Type B pancreatic cell (in vitro differentiated cells): ENCODE measurements at places on chromosomes 7 and 10. TPM values are rescaled to one million over a fixed set of nuclear protein-coding genes. Genes with fewer than 3 reads are reported as not detected.

- no peak for DNase-seq
These were observed 108.7 kb downstream of the LRRN3 start for GRCh38 chr7:111199643-111200042.

The AKR1C8 gene
- total RNA-seq, result 0.89 and 1.00 TPM in 2 replicates

The TMEM270 gene
- total RNA-seq, result 0.57 TPM in 1 of 2 replicates, not detected in the other

DNA sequence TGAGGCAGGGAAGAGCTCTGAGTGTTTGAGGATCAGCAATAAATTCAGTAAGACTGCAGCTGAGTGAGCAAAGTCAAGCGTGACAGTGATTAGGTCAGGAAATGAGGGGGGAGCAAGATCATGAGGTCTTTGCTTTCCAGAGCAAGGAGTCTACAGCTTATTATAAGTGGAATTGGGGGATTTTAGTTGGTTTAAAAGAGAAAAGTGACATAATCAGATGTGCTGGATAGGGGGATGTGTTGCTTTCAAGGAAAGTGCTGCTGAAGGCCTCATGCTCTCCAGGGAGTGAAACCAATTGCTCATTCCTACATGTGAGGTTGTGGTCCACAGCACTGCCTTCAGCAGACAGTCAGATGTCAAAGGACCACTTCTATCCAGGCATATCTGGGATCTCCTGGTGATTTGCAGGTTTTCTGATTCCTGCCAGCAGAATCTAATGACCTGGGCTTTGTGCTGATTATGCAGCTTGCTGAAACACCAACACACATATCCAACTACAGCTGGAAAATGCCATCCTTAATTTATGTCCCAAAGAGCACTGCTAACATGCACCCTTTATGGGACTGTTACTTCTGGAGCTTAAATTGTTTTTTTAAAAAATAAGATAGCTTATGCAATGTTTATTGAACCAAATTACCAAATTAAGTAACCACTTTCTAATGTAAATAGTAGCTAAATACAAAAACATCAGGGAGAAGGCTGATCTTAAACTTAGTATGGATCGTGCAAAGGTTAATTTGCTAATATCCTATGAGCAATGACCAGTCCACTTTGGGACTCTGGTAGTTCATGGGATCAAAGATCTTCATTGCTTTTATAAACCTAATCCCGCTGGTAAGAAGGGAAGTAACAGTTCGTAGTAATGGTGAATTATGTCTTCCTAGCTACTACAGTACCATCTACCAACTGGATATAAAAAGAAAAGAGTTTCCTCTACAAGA lies 607.6 kb downstream of the KCNMA1 start:
- DNase-seq, result no peak

The UCMA gene
- not detected in 2 replicates for total RNA-seq

GRCh38 chr10:102546606-102547320 lies 43.0 kb downstream of the SUFU start:
- DNase-seq, result no peak
